Stimulated activated memory B cell treated with anti-CD40 and anti-IgM and Interleukin-4, amounts not matched to agents 10 μg/mL and 1 μg/mL and 100 μg/mL, for 72 hours (primary cell): ENCODE measurements at places on chromosomes 7 and 10.

DNA sequence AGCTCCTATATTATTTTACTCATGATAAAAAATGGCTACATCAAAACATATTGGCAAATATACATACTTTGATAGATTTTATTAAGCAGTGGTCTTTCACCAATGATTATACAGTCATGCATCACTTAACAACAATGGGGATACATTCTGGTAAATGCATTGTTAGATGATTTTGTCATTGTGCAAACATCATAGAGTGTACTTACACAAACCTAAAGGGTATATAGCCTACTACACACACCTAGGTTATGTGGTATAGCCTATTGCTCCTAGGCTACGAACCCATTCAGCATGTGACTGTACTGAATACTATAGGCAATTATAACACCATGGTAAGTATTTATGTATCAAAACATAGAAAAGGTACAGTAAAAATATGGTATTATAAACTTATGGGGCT, 98.9 kb upstream of the IL6 start:
- no peak overlapping the region for H3K4me3 ChIP-seq
- H3K4me1 ChIP-seq: no peaks in the 10 kb centered on the region
- H3K36me3 ChIP-seq: peaks cover 8% of the 10 kb centered on the region
- H3K27me3 ChIP-seq: no peaks in the 10 kb centered on the region
- H3K27ac ChIP-seq: no peak overlapping the region

DNA sequence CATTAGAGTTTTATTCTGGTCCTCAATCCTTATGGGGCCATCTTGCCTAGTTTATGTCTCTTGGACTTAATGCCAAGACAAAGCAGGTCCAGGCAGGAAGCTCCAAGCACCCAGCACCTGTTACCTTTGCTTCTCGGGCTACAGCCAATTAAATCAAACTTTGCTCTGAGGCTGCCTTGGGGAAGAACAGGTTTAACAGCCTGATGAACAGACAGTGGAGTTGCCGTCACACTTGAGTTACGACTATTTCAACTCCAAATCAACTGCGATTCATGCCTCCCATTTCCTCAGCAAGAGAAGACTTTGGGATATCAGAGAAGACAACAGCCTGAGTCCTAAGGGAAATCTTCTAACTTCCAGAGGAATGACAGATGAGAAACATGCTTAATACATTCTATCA, 62.2 kb downstream of the XPNPEP1 start:
- no peak overlapping the region for H3K4me3 ChIP-seq
- no peaks in the 10 kb centered on the region for H3K27me3 ChIP-seq
- H3K36me3 ChIP-seq: peaks cover 69% of the 10 kb centered on the region
- H3K27ac ChIP-seq: no peak overlapping the region
- H3K4me1 ChIP-seq: peaks cover 18% of the 10 kb centered on the region
- no peak for ATAC-seq

DNA sequence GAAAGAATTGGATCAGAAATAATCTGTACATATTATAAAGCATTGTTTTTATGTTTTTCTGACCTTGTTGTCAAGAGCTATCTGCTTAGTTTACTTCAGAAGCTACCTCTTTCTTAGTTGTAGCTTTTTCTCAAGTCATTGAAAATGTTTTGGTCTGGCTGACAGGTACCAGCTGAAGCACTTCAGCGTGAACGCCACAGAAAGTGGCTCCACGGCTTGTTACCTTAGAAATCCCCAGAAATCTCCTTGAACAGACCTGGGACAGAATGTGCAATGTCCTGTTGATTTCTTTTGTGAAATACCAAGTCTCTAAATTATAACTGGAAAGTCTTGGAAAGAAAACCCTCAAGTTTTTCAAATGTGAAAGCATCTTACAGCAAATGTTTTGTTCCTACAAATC, 96.8 kb downstream of the ZMYND11 start:
- no peak overlapping the region for H3K4me3 ChIP-seq
- no peak for ATAC-seq
- no peaks in the 10 kb centered on the region for H3K27me3 ChIP-seq
- H3K27ac ChIP-seq: no peak overlapping the region

DNA sequence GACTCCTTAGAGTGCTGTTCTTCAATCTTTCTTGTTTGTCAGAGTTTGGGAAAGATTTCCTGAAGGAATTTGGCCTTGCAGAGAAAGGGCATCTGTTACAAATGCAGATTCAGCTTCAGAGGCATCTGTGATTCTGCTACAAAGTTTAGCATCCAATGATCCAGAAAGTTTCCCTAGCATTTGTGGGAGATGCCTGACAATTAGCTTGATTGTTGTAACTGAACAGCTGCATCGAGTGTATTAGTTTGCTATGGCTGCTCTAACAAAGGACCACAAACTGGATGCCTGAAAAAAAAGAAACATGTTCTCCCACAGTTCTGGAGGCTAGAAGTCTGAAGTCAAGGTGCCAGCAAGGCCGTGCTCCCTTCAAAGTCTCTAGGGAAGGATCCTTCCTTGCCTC, 365.1 kb downstream of the GRID1 start:
- H3K4me1 ChIP-seq: no peaks in the 10 kb centered on the region
- no peaks in the 10 kb centered on the region for H3K36me3 ChIP-seq
- no peak overlapping the region for H3K4me3 ChIP-seq
- H3K27ac ChIP-seq: no peak overlapping the region

DNA sequence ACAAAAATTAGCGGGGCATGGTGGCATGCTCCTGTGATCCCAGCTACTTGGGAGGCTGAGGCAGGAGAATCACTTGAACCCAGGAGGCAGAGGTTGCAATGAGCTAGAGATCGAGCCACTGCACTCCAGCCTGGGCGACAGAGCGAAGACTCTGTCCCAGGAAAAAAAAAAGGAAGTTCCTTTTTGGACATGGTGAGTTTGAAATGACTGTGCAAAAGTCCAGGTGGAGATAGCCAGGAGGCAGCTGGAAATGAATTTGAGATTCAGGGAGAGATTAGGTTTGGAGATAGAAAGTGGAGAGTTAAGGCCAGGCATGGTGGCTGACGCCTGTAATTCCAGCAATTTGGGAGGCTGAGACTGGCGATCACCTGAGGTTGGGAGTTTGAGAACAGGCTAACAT, 139.1 kb downstream of the MARCHF5 start:
- no peak overlapping the region for H3K27ac ChIP-seq
- ATAC-seq: no peak
- no peak overlapping the region for H3K4me3 ChIP-seq
- H3K36me3 ChIP-seq: no peaks in the 10 kb centered on the region
- H3K27me3 ChIP-seq: no peaks in the 10 kb centered on the region

- no peaks in the 10 kb centered on the region for H3K4me1 ChIP-seq
- H3K27ac ChIP-seq: no peak overlapping the region
- H3K27me3 ChIP-seq: no peaks in the 10 kb centered on the region
- no peak overlapping the region for H3K4me3 ChIP-seq
Measured at GRCh38 chr10:65751218-65751617, 1174.6 kb upstream of the LRRTM3 start.
